ENCODE measurements at places on chromosomes 1 and 21.
A peak's percentile ranks its signal among the peaks of the same experiment; 100 is the strongest.

- DNase-seq = no peak
Observed at GRCh38 chr1:174769961-174770549, 229.7 kb upstream of the CACYBP start.

DNA sequence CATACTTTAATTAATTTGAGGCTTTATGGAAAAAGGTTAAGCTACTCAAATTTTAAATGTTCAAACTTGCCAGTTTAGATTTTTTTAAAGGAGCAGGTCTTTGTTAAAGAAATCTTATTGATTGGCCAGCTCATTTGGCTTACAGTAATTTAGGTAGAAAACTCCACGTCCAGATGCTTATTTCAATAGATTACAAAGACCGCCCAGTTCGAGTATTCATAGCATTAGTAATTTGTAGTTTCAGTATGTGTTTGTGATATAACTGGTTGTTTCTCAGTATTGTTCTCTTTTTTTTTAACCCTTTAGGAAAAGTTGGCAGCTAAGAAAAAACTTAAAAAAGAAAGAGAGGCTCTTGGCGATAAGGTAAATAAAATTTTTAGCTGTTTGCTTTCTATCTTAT lies 1.6 kb downstream of the RPF1 start:
- no peak for DNase-seq

- no peak for DNase-seq
Observed at GRCh38 chr1:69569576-69570328, 2.0 kb downstream of the LRRC7 start.

GRCh38 chr1:24717887-24718650 lies 27.2 kb upstream of the CLIC4 start:
- DNase-seq = no peak

DNA sequence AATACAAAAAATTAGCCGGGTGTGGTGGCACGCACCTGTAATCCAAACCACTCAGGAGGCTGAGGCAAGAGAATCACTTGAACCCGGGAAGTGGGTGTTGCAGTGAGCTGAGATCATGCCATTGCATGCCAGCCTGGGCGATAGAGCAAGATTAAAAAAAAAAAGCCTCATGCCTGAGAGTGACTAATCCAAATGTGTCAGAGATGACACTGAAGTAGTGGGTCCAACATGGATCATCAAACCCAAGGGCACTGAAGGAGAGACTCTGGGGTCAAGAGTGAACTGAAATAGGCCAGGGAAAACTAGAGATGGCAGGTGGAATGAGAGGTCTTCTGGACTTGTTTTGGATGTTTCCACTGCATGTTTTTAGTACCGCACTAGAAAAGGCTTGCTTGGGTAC lies 10.2 kb upstream of the CACHD1 start:
- no peak for DNase-seq

DNA sequence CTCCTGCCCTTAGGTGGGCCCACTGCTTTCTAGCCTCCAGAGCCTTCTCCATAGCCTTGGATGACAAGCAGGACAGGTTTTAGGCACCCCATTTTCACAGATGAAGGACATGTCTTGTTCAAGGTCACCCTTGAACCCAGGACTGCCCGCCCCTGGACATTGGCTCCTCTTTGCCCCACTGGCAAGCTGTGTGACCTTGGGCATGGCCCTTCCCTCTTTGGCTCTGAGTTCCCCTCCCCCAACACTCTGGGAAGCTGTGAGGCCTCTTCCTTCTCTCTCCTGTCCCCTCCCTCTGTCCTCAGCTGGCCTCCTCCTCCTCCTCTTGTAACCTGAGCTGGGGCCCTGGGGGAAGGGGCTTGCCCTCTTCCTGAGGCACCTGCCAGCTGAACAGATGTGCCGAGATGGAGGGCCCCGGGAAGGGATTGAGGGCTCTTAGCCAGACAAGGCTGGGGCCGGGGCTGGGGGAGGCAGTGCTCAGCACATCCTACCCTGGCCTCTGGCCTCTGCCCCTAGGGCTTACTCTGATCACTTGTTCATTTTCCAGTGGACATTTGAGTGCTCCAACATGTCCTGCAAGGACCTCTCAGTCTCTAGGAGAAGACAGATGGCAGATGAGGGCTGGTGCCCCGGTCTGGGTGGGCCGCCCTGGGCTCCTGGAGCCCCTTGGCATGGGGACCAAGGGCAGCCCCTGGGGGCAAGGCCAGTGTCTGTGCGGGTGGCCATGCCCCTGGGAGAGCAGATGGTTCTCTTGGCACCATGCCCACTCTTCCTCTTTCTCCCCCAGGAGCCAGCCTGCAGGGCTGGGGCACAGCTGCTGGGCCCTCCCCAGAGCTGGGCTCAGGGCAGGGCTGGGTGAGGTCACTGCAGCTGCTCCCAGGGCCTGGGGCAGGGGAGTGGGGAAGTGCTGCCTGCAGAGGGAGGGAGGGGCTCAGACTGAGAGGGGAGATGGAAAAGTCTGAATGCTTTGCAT lies 10.7 kb downstream of the FOXO6 start:
- DNase-seq = no peak

DNA sequence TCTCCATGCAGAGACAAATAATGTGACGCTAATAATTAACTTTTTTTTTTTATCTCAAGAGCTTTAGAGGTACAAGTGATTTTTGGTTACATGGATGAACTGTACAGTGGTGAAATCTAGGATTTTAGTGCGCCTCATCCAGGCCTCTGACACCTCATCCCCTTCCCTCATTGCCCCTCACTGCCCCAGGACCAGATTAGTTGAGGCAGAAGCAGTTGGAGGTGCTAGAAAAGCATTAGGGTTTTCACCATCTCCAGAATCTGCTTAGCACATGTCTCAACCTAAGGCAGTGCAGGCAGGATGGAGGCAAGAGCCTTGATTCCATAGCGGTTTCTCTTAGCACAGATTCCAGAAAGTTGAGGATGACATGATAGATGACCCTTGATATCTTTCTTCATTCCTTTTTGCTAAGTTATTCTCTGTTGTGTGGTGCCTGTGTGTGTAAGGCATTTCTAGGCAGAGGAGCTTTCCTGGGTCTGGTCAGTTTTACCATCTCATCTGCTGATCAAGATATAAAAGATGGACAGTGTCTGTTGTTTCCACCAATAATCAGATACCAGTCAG lies 16.3 kb upstream of the IL10 start:
- no peak for DNase-seq

DNA sequence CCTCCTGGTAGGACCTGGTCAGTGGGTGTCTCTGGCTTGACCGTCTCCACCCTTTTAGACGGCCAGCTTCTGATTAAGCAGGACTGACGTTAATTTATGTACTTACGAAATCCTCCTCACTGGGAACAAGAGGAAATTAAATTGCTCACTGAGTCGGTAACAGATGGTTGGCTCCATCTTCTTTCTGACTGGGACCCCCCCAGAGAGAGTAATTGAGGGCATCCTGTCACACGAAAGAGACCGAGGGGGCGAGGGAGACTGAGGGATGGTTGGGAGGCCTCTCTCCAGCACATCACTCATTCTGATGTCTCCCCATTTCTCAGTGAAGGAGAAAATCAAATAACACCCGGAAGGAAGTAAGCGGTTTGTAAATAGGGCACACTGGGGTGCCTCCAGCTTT lies 104.8 kb downstream of the OMA1 start:
- DNase-seq = no peak

GRCh38 chr21:44301961-44302406 lies 2.1 kb downstream of the PFKL start:
- no peak for DNase-seq

- no peak for DNase-seq
Observed at GRCh38 chr1:51861669-51862068, 16.9 kb downstream of the NRDC start.

GRCh38 chr1:159924025-159924790 lies 1.1 kb downstream of the TAGLN2 start:
- peak; percentile 40 for DNase-seq

- DNase-seq = no peak
Observed at GRCh38 chr1:64474665-64475439, 4.9 kb downstream of the CACHD1 start.

DNA sequence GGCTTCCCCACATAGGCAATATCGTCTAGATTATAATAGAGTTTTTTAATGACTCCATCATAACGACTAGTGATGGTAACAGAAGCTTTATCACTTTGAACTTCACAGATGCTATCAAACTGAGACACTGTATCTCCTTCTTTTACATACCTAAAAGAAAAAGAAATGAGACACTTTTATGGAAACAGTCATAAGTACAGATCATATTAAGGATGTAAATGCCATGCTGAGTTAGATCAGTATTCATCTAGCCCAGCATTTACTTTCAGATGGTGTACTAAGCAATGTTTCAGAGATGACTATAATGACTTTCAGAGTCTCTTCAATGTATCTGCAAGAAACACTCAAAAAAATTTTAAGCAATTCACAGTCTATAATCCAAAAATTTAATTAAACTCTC lies 18.9 kb downstream of the DBT start:
- no peak for DNase-seq

- DNase-seq = no peak
Observed at GRCh38 chr1:22045604-22046228, 6.8 kb upstream of the CDC42 start.

DNA sequence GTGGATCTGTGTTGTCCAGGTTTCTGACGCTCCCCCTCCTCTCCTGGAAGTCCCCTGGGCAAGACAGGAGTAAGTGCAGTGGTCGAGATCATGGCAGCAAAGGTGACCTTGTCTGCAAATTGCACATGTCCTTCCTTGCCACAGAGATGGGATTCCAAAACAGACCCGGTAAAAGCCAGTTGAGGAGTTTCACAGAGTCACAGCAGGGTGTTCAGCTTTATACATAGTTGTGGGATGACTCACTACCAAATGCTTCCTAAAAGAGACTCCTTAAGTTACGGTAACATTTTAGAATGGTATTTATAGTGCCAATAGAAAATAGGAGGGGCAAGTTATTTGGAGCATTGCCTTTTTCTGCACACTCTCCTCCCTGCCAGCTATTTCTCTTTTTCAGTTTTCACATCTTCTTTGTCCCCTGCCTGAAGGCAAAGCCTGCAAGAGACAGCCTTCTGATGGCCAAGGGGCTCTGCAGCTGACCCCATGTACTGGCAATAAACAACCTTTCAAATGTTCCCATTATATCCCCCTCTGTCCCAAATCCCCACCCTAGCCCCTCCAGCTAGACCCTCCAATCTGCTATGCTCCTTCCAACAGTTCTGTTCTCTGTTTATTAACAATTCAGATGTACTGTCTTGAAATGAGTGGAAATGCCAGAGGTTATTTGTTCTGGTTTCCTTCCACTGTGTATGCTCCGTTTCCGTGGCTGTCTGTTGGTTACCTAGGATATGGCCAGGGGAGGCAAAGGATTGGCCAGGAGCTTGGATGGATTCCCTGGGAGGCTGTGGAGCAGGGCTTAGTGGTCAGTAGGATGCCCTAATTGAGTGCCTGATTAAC lies 115.0 kb downstream of the TGFB2 start:
- DNase-seq = no peak

GRCh38 chr1:62012836-62013235 lies 181.8 kb upstream of the L1TD1 start:
- DNase-seq = no peak

GRCh38 chr1:6447016-6447817 lies 18.8 kb downstream of the TNFRSF25 start:
- DNase-seq = no peak

- DNase-seq = no peak
Observed at GRCh38 chr1:201747261-201747660, 81.7 kb upstream of the IPO9 start.

DNA sequence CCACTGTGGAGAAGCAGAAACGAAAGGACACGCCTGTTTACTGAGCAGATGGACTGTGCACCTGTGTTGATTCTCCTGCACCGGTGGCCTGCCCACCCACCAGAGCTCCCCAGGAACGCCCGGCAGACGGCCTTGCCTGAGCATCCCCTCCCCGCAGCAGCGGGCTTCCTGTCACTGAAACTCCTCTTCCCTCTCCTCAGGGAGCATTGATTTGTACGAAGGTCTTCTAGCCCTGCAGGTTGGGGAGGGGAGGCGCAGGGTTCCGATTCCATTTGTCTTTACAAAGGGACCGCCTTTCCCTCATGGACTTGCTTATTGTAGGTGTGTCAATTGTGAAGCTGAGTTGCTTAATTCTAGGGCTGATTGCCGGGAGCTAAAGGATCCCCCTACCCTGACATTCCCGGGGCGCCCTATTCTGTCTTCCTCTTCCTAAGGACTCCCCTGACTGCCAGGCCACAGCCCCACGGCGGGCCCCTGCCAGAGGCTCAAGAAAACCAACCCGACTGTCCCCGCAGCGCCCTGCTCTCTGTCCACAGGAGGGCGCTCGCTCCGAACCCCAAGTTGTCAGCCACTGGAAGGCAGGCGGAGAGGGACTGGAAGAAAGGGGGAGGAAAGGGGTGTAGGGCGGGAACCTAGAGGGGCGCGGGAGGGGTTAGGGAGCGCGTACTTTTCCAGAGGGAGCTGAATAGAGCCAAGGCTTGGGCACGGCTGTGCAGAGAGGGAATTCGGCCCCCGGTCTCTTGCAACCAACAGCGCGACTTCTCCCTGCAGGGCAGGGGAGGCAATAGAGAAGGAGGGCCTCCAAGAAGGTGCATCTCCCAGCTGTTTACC lies 2.8 kb downstream of the S100A6 start:
- DNase-seq = peak; percentile 59

DNA sequence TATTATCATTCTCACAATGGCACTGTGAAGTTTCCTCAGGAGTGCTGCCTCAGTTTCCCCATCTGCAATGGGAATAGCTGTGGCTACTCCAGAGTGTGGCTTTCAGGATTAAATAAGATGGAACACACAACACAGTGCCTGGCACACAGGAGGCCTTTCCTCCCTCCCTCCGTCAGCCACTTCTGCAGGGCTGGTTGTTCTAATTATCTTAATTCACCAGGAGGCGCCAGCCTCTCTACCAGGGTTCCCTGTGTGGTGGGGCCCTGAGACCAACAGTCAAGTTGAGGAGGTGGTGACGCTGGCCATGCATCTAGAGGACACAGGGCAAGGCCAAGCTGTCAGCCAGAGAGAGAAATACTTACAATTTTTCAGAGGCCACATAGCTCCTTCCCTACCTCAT lies 6.3 kb upstream of the FOXO6 start:
- no peak for DNase-seq

DNA sequence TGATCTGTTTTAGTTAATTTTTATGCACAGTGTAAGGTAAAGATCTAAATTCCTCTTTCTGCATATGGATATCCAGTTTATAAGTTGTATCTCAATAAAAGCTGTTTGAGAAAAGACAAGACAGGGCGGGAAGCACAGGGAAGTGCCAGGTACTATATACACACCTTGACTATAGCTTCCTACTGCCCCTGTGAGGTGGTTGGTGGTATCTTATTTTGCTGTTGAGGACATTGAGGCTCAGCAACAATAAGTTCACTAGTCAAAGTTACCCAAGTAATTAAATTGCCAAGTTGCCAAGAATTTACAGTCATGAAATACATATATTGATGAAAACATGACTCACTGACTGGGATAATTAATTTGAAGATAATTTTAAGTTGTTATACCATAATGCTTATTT lies 109.1 kb downstream of the CD247 start:
- DNase-seq = no peak
